H9 (cell line): ENCODE measurements at places on chromosomes 5 and 9. TPM values are rescaled to one million over a fixed set of nuclear protein-coding genes. Genes with fewer than 3 reads are reported as not detected.

The NTNG2 gene
- 0.52 and 0.66 TPM in 2 replicates for total RNA-seq

The PCDHGA3 gene
- 0.88 and 0.94 TPM in 2 replicates for total RNA-seq

- no peaks in the 10 kb centered on the region for H3K36me3 ChIP-seq
- H3K27me3 ChIP-seq = no peaks in the 10 kb centered on the region
- no peak for DNase-seq
- no peak overlapping the region for H3K27ac ChIP-seq
- no peaks in the 10 kb centered on the region for H3K4me1 ChIP-seq
- H3K4me3 ChIP-seq = no peak overlapping the region
Observed at GRCh38 chr5:147688656-147689356, 93.7 kb downstream of the JAKMIP2 start.

DNA sequence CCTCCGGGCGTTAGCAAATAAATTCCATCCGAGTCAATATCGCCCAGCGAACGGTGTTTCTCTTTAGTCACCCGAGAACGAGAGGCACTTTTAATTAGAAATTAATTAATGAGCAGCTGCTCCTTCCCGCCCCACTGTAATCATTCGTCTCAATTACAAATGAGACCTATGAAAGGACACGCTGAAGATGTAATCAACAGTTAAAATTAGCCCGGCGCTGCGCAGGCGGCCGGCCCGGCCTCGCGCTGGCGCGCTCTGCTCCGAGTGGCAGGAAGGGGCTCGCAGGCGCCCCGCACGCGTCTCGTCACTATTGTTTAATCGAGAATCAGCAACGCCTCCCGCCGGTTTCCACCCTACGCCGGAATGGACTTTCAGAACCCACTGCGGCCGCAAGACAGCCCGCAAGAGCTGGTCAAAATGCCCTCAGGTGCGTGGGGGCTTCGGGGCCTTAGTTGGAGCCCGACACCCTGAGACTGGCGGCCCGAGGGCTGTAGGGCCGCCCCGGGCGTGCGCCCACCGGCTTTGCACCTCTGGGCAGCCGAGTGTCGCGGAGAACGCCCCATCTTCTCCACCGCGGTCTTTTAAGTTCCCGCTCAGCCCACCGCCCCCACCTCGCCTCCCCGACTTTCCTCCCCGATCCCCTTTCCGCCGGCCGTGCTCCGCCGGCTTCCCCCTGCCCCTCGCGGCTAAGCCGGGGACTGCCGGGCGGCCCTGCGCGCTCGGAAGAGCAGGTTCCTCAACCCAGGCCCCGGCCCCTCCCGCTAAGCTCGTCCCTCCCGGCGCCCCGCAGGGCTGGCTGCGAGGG is 597 bp upstream of the IRX4 start:
- peak; percentile 63 for DNase-seq
- H3K4me1 ChIP-seq = no peaks in the 10 kb centered on the region

GRCh38 chr5:146240951-146241350 is 37.5 kb downstream of the RBM27 start:
- peaks cover 45% of the 10 kb centered on the region for H3K36me3 ChIP-seq
- H3K4me1 ChIP-seq = no peaks in the 10 kb centered on the region
- H3K27ac ChIP-seq = no peak overlapping the region
- no peak overlapping the region for H3K4me3 ChIP-seq
- H3K27me3 ChIP-seq = no peaks in the 10 kb centered on the region
